Stimulated activated CD4-positive, alpha-beta T cell treated with anti-CD3 and anti-CD28 coated beads, Interleukin-2, amount 100 ng/mL, for 24 hours (primary cell): ENCODE measurements at places on chromosomes 1 and 21.

DNA sequence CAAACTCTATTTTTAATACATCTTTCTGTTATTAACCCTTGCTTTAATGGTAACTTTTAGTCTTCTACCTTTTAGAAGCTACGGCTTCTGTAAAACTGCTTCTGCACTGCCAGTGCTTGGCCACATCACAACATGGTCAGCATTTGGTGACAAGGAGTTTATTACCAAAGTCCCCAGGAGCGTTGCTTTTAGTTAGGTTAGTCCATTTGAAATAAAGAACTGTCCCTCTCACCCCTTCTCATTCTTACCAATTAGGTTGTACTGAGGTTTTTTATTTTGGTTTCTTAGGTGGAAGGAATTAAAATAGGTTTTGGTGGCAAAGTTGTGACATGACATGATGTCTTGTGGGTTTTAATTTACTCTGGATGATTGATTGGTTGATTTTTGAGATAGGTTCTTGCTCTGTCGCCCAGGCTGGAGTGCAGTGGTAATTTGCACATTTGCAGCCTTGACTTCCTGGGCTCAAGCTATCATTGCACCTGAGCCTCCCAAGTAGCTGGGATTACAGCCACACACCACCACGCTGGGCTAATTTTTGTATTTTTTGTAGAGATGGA lies 39.2 kb downstream of the SPEN start:
- no peak for DNase-seq

DNA sequence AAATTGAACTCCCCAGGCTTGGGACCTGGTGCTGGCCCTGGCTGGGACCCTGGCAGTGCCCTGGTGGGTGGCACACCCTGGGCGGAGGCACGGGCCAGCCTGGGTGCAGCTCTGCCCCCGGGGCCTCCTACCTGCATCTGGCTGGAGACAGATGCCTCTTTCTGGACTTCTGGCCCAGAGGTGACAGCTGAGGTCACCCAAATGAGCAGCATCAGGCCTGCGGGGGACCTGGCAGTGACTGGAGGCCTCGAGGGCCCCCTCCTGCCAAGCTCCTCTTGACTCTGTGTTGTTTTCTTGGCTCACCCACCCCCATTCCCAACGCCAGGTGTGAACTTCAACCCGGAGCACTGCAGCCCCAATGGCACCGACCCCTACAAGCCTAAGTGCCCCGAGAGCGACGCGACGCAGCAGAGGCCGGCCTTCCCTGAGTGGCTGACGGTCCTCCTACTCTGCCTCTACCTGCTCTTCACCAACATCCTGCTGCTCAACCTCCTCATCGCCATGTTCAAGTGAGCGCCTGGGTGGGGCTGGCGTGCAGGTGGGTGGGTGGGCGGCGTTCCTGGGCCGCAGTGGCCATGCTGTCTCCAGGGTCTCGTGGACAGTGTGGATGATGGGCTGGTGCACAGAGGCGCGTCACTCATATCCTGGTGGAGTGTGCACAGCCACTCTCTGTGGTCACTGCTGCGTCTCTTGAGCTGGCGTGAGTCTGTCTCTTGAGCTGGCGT lies 41.6 kb upstream of the LRRC3 start:
- DNase-seq: no peak

- peak; percentile 52 for DNase-seq
Measured at GRCh38 chr21:33028773-33029384, 3.1 kb downstream of the OLIG2 start.

- no peak for DNase-seq
Measured at GRCh38 chr1:12473596-12474362, 144.2 kb downstream of the DHRS3 start.

DNA sequence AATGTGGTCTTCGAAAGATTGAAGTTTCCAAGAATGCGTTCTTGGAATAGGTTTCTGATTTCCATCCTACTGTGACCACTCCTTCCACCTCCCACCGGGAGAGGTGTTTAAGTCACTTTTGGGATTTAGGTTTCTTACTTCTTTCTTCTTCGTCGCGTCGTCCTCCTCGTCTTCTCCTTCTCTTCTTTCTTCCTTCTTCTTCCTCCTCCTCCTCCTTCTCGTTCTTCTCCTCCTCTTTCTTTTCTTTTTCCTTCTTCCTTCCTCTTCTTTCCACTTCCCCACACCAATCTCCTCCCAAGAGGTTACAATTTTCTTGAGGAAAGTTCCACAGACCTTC lies 2.1 kb downstream of the CACHD1 start:
- no peak for DNase-seq

DNA sequence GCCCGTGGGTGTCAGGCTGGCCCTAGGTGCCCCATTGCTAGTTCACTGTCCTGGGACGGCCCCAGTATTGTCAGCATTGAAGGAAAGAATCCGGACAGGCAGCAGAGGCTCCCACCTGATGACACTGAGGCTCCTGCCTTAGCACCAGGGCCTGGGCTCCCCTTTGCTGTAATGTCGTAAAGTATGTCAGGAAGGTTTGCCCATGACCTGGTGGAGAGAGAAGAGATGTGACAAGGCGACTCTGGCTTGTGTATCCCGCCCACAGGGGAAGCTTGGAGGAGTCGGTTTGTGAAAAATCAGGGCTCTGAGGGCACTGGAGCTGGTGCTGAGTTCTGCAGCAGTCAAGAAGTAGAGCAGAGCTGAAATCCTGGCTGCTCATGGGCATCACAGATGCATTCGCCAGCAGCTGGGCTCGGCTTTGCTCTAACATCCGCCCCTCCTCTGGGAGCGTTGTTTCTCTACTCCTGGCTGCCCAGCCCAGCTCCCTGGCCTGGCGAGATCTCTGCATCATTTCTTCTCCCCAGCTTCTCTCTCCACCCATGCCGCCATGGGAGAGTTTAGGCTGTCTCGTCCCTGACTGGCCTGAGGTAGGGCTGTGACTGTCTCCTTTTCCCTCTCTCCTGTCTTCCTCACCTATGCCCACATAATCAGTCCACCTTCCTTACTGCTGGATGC lies 74.1 kb downstream of the ADARB1 start:
- DNase-seq: no peak

- DNase-seq: no peak
Measured at GRCh38 chr1:178086294-178086693, 7.6 kb upstream of the RASAL2 start.

- DNase-seq: no peak
Measured at GRCh38 chr1:87505391-87505983, 176.8 kb downstream of the LMO4 start.

GRCh38 chr1:87151500-87152421 lies 176.9 kb upstream of the LMO4 start:
- peak; percentile 30 for DNase-seq

DNA sequence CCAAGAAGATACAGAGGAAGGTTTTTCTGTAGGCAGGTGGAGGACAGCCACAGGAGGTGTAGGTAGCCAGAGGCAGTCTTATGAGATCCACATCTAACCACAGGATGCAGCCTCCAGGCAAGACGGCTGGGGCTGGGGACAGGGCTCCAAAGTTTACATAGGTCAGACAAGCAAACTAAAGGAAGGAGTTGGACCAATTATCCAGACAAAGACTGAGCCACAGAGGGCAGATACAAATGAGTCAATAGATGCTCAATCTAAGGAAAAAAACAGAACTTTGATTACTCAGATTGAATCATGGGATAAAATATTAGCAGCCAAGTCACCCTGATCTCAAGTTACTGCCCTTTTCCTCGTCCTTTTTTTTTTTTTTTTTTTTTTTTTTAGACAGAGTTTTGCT lies 91.6 kb downstream of the RGS7 start:
- DNase-seq: no peak

DNA sequence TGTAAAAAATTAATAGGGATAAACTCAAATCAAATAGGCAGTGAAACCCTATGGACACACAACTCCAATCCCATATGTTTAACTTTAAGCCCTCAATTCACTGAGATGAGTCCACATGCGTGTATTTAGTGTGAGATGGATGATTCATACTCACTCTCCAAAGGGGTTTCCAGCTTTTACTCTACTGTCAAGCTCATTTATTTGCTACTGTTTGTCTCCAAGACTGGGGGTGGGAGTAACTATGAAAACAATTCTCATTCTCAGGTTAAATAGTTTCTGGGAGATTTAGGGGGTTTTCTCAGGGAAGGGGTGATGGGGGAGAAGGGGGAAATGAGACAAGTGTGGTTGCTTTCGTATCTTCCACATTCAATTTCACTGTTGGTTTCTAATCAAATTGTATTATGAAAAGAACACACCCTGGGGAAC lies 2.7 kb downstream of the RAB29 start:
- no peak for DNase-seq

DNA sequence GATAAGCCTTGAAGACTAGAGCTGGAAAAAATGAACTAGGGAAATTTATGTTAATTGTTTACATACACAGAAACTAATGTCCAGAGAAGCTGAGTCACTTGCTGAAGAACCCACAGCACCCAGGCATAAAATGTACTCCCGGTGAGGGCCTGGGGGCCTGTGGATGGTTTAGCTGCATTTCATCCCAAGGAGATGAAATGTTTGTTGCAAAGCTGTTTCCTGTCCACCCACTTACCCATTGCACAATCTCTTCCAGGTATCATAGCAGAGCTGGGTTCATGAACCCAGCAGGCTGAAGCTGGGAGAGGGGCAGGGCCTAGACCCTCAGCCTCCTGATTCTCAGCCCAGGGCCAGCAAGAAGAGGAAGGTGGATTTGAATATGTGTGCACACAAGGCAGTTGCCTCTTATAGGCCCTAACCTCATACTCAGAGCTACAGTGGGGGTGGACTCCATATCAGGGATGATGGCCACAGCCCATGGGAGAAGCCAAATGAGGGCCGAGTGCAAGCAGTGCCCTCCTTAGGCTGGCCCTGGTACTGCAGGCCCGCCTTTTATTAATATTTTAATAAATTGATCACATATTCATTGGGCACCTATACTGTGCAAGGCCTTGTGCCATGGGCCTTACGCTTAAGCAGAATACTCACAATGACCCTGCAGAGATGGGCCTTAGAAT lies 110.8 kb downstream of the LACTBL1 start:
- no peak for DNase-seq

DNA sequence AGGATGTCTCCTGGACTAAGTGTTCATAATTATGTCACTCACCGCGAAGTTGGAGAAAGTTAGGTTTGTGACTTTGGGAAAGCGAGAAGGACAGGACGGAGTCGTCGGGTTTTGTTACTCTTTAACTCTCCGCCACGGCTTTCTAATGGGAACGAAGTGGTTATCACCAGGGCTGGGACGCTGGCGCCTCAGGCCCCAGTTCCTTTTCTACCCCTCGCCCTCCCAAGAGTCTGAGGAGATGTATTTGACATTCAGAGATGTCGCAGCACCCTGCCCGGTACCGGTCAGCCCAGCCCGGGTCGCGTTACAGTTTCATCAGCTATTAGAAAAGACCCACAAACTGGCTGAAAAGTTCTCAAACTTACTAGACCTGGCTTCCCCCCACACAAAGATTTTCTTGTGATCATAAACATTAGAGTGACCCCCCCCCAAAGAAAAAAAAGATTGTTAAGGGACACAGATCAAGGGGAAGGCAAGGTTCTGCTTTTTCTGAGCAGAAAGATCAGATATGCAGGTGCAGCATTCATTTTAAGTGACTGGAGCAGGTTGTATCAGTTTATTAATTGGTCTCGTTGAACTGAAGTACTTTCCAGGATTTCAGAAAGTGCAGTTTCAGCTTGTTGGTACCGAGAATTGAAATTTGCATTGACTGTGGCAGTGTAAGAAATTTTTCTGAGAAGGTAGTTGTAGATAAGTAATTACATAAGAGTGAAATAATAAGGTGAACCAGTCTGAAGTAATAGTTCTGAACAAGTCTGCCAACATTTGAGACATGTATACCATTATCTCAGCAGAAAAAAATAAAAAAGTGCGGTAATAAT lies 859 bp upstream of the ZBTB18 start:
- no peak for DNase-seq

GRCh38 chr1:182229921-182230491 lies 161.6 kb downstream of the GLUL start:
- DNase-seq: no peak

DNA sequence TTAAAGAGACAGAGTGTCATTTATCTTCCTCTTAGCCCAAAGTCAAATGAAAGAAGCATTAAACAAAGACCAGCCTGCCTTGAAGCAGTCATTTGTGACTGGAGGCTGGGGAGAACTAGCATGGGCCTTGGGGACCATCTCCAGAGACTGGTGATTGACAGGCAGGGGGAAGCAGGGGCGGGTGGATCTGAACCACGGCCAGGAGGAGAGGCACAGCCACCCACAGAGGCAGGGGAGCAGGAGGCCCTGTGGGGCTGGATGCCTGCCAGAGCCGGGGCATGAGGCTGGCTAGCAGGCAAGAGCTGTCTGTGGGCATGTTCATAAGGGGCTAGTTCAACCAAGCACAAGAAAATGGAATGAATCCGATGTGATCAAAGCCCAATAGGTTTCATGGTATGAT lies 73.9 kb downstream of the PLXNA2 start:
- DNase-seq: no peak

GRCh38 chr1:9278585-9279153 lies 14.0 kb upstream of the SPSB1 start:
- DNase-seq: no peak

DNA sequence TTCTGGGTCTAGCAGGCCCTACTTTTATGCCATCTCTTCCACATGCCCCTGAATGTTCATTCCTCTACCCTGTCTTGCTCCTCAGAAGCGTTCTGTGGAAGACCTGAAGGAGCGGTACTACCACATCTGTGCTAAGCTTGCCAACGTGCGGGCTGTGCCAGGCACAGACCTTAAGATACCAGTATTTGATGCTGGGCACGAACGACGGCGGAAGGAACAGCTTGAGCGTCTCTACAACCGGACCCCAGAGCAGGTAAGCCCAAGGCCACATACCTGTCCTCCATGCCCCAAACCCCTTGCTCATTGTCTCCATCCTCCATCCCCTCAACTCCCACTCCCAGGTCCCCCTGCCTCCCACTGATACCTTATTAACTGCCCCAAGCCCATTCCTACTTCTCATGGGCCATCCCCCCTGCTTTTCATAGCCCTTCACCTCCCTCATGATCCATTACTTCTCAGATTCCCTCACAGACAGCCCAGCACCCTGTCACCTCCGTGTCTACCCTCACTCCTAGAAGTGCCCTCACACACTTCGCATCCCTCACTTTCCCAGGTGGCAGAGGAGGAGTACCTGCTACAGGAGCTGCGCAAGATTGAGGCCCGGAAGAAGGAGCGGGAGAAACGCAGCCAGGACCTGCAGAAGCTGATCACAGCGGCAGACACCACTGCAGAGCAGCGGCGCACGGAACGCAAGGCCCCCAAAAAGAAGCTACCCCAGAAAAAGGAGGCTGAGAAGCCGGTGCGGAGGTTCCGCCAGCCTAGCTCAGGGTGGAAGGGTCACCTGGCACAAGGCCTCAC lies 5.4 kb downstream of the DMAP1 start:
- no peak for DNase-seq
